ENCODE measurements at places on chromosomes 16 and 17. TPM values are rescaled to one million over a fixed set of nuclear protein-coding genes. Genes with fewer than 3 reads are reported as not detected.
A peak's percentile ranks its signal among the peaks of the same experiment; 100 is the strongest.

- no peaks in the 10 kb centered on the region for H3K36me3 ChIP-seq
- DNase-seq = no peak
- H3K27ac ChIP-seq = no peak overlapping the region
- H3K4me1 ChIP-seq = no peaks in the 10 kb centered on the region
- H3K27me3 ChIP-seq = no peaks in the 10 kb centered on the region
Measured at GRCh38 chr16:50396761-50397535, 28.2 kb upstream of the BRD7 start.

- H3K4me1 ChIP-seq = peaks cover 14% of the 10 kb centered on the region
- no peak overlapping the region for H3K27ac ChIP-seq
- H3K4me3 ChIP-seq = no peak overlapping the region
- peaks cover 6% of the 10 kb centered on the region for H3K27me3 ChIP-seq
- DNase-seq = peak; percentile 9
Measured at GRCh38 chr17:73899839-73900238, 255.6 kb upstream of the SDK2 start.

- H3K4me3 ChIP-seq = peak overlapping the region; percentile 12
- peak; percentile 73 for DNase-seq
- no peaks in the 10 kb centered on the region for H3K27me3 ChIP-seq
- H3K36me3 ChIP-seq = no peaks in the 10 kb centered on the region
- H3K27ac ChIP-seq = peak overlapping the region; percentile 38
Measured at GRCh38 chr17:78313735-78314648, 45.9 kb downstream of the SOCS3 start.

GRCh38 chr17:55769625-55770000 lies 18.8 kb downstream of the PCTP start:
- peak; percentile 46 for DNase-seq
- H3K27ac ChIP-seq = peak overlapping the region; percentile 28
- H3K4me3 ChIP-seq = no peak overlapping the region
- no peaks in the 10 kb centered on the region for H3K27me3 ChIP-seq
- H3K36me3 ChIP-seq = no peaks in the 10 kb centered on the region
- peaks cover 12% of the 10 kb centered on the region for H3K4me1 ChIP-seq

Gene MYL4
- 0.51 TPM for polyA plus RNA-seq

- DNase-seq = peak; percentile 97
- no peaks in the 10 kb centered on the region for H3K27me3 ChIP-seq
- H3K27ac ChIP-seq = peak overlapping the region; percentile 85
- no peak overlapping the region for H3K4me3 ChIP-seq
- no peaks in the 10 kb centered on the region for H3K36me3 ChIP-seq
Measured at GRCh38 chr17:19317359-19318095, 45.0 kb downstream of the B9D1 start.

GRCh38 chr16:81634380-81635062 lies 144.6 kb upstream of the PLCG2 start:
- no peaks in the 10 kb centered on the region for H3K36me3 ChIP-seq
- DNase-seq = no peak
- peaks cover 31% of the 10 kb centered on the region for H3K4me1 ChIP-seq
- peak overlapping the region; percentile 87 for H3K27ac ChIP-seq
- H3K4me3 ChIP-seq = no peak overlapping the region

- DNase-seq = no peak
- no peaks in the 10 kb centered on the region for H3K4me1 ChIP-seq
- no peaks in the 10 kb centered on the region for H3K27me3 ChIP-seq
- H3K4me3 ChIP-seq = no peak overlapping the region
Measured at GRCh38 chr16:81190667-81191066, 47.8 kb upstream of the BCO1 start.

Gene ABCA5
- 103 TPM for polyA plus RNA-seq

GRCh38 chr16:684961-685696 lies 995 bp upstream of the JMJD8 start:
- no peaks in the 10 kb centered on the region for H3K36me3 ChIP-seq
- no peak overlapping the region for H3K4me3 ChIP-seq
- no peaks in the 10 kb centered on the region for H3K27me3 ChIP-seq
- peaks cover 54% of the 10 kb centered on the region for H3K4me1 ChIP-seq
- peak overlapping the region; percentile 79 for H3K27ac ChIP-seq

Gene SOX8
- polyA plus RNA-seq = 1.6 TPM

- H3K36me3 ChIP-seq = no peaks in the 10 kb centered on the region
- H3K27me3 ChIP-seq = no peaks in the 10 kb centered on the region
- H3K27ac ChIP-seq = no peak overlapping the region
- no peaks in the 10 kb centered on the region for H3K4me1 ChIP-seq
- H3K4me3 ChIP-seq = no peak overlapping the region
Measured at GRCh38 chr16:88511060-88511459, 58.0 kb downstream of the ZFPM1 start.

DNA sequence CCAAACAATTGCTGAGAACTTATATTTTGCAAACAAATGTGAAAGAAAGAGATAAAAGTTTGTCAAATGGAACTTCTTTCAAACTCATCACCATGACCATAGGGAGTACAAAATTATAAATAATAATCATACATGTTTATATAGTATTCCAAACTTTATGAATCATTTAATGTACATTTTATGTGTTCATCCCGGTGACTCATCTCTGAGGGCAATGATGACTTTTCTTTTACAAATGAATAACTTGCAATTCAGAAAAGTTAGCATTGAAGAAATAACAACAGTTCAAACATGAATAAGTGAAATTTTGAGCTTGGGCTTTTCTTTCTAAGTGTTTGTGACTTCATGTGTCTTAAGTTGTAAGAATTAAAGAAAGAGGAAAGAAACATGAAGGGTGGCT lies 66.3 kb upstream of the CDH8 start:
- no peaks in the 10 kb centered on the region for H3K36me3 ChIP-seq
- DNase-seq = no peak
- H3K27ac ChIP-seq = no peak overlapping the region
- no peak overlapping the region for H3K4me3 ChIP-seq
- H3K27me3 ChIP-seq = no peaks in the 10 kb centered on the region

- no peaks in the 10 kb centered on the region for H3K4me1 ChIP-seq
- no peak overlapping the region for H3K27ac ChIP-seq
- H3K27me3 ChIP-seq = no peaks in the 10 kb centered on the region
- no peaks in the 10 kb centered on the region for H3K36me3 ChIP-seq
Measured at GRCh38 chr17:6381526-6382465, 53.1 kb downstream of the AIPL1 start.

DNA sequence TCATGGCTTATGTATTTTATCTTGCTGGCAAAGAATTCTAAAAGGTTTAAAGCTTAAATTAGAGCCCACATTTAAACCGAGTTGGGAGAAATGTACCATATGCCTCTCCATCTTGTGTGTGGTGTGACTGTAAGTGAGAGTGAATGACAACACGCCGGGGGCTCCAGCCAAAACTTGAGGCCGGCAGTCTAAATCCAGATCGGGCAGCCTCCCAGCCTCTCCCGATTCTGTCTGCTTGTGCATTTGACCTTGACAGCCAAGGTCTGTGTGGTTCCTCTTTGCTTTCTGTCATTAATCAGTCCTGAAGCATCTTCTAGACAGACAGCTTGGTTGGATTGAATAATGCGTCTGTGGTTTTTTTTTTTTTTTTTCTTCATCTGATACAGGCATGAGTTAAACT lies 1093.2 kb upstream of the EEF2KMT start:
- H3K27me3 ChIP-seq = no peaks in the 10 kb centered on the region
- no peak for DNase-seq
- H3K4me3 ChIP-seq = no peak overlapping the region
- no peaks in the 10 kb centered on the region for H3K4me1 ChIP-seq
- no peak overlapping the region for H3K27ac ChIP-seq
- H3K36me3 ChIP-seq = no peaks in the 10 kb centered on the region

DNA sequence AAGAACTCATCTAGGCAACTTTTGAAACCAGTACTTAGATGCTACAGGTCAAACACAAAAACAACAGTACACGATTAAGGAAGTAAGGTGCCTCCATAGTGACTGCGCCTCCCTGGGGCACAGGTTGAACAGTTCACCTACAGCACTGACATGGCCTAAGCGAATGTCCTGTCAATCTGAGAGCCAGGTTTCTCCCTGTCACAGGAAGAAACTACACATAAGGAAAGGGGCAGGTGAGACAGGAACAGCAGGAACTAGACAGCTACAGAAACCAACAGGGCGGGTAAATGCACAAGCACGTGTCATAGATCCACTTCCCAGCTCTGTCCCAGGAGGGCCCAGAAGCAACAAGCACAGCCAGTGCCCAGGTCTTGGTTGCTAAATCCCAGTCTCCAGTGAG lies 8.0 kb upstream of the ARHGDIA start:
- DNase-seq = no peak
- no peak overlapping the region for H3K4me3 ChIP-seq
- H3K27me3 ChIP-seq = no peaks in the 10 kb centered on the region
- H3K4me1 ChIP-seq = no peaks in the 10 kb centered on the region

GRCh38 chr17:50472286-50472685 lies 3.6 kb upstream of the CHAD start:
- H3K4me1 ChIP-seq = peaks cover 22% of the 10 kb centered on the region
- no peaks in the 10 kb centered on the region for H3K27me3 ChIP-seq
- H3K36me3 ChIP-seq = peaks cover 24% of the 10 kb centered on the region
- no peak overlapping the region for H3K4me3 ChIP-seq

Gene HSD17B1
- 3.6 TPM for polyA plus RNA-seq

Gene CTF1
- polyA plus RNA-seq = 7.0 TPM

DNA sequence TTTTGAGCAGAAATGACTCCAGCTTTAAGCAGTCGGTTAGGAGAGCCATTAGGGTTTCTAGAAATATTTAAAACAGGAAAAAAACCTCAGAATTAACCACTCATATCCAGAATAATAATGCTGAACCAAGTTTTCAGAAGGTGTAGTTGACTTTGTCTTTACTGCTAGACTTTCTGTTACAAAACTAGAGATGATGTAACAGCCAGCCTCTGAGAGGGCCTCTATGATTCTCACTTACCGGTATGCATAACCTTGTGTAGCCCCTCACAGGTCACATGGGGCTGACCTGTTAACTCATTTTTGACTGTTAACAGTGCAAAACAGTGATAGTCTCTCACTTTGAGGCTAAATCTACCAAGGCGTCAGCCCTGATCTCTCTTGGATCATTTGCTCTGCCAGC lies 74.3 kb downstream of the TEX14 start:
- no peaks in the 10 kb centered on the region for H3K27me3 ChIP-seq
- no peaks in the 10 kb centered on the region for H3K4me1 ChIP-seq
- no peaks in the 10 kb centered on the region for H3K36me3 ChIP-seq

Gene RASL10B
- 1.5 TPM for polyA plus RNA-seq

DNA sequence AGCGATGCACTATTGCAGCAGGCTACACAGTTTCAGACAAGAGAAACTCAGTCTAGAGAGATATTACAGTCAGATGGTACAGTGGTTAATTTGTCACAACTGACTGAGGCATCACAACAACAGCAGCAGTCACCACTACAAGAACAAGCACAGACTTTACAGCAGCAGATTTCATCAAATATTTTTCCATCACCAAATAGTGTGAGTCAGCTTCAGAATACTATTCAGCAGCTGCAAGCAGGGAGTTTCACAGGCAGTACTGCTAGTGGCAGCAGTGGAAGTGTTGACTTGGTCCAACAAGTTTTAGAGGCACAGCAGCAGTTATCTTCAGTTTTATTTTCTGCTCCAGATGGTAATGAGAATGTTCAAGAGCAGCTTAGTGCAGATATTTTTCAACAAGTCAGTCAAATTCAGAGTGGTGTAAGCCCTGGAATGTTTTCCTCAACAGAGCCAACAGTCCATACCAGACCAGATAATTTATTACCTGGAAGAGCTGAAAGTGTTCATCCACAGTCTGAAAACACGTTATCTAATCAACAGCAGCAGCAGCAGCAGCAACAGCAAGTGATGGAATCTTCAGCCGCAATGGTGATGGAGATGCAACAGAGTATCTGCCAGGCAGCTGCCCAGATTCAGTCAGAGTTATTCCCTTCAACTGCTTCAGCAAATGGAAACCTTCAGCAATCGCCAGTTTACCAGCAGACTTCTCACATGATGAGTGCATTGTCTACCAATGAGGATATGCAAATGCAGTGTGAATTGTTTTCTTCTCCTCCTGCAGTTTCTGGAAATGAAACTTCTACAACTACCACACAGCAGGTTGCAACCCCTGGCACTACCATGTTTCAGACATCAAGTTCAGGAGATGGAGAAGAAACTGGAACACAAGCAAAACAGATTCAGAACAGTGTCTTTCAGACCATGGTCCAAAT lies 34.1 kb downstream of the NQO1 start:
- H3K27me3 ChIP-seq = no peaks in the 10 kb centered on the region
- peak overlapping the region; percentile 12 for H3K27ac ChIP-seq
- H3K4me1 ChIP-seq = no peaks in the 10 kb centered on the region
- DNase-seq = no peak

- no peaks in the 10 kb centered on the region for H3K36me3 ChIP-seq
- no peak overlapping the region for H3K4me3 ChIP-seq
- peak; percentile 89 for DNase-seq
- H3K27ac ChIP-seq = no peak overlapping the region
- no peaks in the 10 kb centered on the region for H3K27me3 ChIP-seq
- H3K4me1 ChIP-seq = no peaks in the 10 kb centered on the region
Measured at GRCh38 chr17:50626037-50626574, 8.6 kb upstream of the ABCC3 start.

DNA sequence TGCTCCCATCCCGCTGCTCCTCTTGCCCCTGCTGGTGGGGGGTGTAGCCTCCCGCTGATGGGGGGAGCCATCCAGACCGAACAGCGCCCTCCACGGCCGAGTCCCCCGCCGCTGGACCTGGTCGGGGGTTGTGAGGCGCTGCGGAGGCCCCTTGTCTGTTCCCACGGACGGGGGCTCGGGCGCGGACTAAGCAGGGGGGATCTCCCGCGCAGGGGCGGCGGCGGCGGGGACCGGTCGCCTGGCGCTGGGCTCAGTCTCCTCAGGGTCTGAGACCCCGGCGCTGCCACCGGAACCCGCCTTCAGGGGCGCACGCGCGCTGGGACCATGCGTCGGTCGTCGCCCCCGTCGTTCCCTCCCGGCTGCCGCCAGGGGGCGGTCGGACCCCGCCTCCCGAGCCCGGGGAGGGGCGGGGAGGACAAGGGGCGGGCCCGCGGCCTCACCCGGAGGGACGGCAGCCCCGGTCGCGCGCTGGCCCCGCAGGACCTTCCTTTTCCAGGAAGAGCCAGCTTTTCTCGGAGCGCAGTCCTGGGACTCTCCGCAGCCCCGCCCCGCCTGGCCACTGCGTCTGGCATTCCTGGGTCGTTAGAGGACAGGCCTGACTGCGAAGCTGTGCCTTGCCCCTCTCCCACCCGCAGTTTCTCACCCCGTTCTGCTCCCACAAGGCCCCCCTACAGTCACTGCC lies 6.3 kb upstream of the IL32 start:
- H3K27me3 ChIP-seq = no peaks in the 10 kb centered on the region
- peak; percentile 95 for DNase-seq
- H3K4me3 ChIP-seq = peak overlapping the region; percentile 85
- H3K4me1 ChIP-seq = peaks cover 17% of the 10 kb centered on the region
